ENCODE measurements at places on chromosomes 12 and 14.

DNA sequence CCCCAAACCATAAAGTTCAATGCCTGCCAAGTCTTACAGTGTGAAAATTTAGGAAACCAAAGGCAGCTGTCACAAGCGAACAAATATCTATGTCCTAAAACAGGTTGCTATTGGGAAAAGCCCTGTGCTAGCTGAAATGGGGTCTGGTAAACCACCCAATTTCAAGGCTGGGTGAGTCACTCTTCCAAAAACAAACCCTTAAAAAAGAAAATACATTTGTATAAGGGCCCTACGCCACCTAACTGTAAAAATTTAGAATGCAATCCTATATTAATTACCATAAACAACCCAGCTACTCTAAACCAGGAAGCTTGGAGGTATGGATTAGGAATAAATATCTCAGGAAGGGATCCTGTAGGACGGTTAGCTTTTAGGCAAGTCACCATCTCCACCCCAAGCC lies 32.1 kb downstream of the PRMT8 start:
- no peak for DNase-seq

DNA sequence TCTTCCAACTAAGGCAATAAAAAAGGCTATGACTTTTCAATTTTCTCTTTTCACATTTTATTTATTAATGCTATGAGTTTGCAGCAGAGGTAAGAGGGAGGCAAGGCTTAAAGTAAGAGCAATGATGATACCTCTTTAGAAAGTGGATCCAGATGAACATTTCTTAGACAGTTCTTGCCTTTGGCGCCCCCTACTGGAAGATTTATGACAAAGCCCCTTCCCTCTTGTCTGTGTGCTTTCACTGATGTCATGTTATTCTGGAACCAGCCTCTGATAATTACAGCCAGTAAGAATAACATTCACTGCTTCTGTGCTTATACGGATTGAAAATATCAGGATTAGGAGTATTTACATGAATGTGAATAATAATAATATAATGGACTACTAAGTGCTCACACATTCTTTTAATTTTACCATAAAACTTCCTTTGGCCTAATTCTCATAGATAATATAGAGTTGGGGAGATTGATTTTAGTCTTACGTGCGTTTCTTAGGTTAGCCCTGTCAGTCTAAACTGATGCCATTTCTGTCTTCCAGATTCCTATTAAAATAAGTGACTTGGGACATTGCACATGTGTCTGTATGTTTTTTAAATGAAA lies 1929.9 kb upstream of the SEL1L start:
- no peak for DNase-seq

DNA sequence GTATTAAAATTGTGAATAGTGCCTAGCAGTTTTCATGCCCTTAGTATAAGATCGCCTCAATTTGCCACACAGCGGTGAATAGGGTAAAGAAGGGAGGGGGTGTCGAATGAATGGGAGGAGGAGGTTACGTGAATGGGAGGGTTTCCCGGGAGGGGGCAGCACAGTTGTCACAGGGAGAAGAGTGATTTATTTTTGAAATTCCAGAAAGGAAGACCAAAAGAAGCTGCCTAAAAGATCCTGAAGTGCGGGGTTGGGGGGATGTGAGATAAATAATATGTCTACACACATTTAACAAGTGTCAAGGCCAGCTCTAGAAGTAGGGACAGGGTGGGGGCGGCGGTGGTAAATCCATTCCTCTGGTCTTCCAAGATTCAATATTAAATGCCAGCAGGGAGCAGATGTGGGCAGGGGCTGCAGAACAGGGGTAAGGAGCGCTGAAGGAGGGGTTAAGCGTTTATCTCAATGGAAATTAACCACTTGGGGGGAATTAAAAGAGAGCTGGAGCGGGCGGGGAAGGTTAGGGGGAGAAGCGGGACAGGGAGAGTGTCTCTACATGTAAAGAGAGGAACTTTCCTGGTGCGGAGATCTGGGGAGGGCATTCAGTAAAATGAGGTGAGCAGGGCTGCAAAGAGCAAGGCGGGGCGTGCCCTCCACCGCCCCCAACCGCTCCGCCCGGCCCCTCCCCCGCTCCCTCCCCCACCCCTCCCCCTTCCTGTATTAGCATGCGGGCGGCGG lies 867 bp downstream of the C12orf42 start:
- no peak for DNase-seq

- no peak for DNase-seq
Measured at GRCh38 chr12:124759841-124760503, 103.7 kb downstream of the SCARB1 start.

DNA sequence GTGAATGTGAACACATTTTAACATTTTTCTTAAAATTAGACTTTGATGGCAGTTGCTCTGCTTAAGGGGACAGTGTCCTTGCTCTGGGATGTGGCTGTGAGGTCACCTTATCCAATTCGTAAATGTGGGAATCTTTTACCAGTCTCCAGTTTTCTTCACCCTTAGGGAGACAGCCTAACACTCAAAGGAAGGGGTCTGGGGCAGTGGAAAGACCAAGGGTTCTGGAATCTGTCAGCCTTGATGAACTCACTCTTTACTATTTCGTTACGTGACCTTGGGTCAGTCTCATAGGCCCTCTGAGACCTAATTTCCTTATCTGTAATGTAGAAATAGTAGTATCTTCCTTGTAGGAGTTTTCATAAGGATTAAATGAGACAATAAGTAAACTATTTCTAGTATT lies 245.6 kb upstream of the ATP2B1 start:
- no peak for DNase-seq

- no peak for DNase-seq
Measured at GRCh38 chr14:45140661-45141187, 5.0 kb downstream of the FANCM start.

DNA sequence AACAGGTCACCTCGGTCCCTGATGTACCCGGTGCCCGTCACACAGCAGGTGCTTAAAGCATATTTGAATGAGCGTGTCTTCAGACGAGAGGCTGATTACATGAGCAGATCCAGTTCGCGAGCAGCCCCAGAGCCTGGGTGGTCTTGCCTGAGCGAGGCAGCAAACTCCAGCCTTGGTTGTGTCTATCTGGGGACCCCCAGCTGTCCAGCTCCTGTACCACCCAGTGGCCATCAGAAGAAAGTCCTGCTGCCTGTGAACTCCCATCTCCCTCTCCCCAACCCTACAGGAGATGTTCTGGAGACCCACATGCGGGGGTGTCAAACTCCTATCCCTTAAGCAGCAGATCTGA lies 174.2 kb downstream of the PHETA1 start:
- DNase-seq = no peak

- no peak for DNase-seq
Measured at GRCh38 chr14:48350971-48351370, 675.6 kb upstream of the MDGA2 start.

DNA sequence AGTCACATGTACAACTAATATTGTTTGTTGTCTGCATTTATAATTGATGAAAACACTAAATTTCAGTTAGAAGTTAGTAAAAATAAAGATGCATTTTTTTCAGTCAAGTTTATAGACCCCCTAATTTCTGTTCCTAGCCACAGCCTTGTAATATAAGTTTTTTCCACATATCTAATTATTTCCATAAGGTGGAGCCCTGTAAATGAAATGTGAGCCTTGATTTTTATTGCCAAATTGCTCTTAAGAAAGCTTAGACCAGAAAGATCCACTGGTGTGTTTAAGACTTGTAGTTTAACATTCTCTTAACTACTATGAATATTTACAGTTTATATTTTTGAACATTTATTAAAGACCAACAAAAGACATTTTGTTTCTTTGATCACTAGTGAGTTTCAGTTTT lies 322.1 kb upstream of the RGS6 start:
- DNase-seq = no peak

DNA sequence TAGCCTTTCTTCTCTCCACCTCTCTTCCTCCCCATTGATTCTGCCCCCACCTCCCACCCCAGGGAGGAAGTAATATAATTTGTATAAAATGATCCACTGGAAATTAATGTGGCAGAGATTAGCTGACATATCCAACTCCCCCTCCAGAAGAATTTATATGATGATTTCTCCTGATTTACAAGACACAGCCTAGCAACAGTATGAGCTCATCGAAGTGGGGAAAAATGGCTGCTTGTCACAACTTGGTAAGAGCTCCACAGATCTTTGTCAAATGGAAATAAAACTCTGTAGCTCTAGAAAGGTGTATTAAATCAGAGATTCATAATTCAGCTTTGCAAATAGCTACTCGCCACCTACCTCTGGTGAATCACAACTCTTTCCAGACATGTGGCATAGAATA lies 195.7 kb downstream of the NOVA1 start:
- DNase-seq = no peak

DNA sequence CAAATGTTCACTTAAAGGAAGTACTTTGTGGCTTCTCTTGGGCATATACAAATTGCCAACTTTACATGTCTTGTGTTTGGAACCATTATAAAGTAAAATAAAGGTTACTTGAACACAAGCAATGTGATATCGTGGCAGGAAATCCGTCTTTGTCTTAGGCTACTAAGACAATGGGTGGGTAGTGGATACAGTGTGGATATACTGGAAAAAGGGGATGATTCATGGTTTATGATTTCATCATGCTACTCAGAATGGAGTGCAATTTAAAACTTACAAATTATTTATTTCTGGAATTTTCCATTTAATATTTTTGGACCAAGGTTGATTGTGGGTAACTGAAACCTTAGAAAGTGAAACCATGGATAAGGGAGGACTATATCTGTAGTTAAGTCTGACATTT lies 48.4 kb downstream of the MYRFL start:
- DNase-seq = no peak

GRCh38 chr14:94907626-94908261 lies 137.8 kb upstream of the GSC start:
- DNase-seq = no peak

DNA sequence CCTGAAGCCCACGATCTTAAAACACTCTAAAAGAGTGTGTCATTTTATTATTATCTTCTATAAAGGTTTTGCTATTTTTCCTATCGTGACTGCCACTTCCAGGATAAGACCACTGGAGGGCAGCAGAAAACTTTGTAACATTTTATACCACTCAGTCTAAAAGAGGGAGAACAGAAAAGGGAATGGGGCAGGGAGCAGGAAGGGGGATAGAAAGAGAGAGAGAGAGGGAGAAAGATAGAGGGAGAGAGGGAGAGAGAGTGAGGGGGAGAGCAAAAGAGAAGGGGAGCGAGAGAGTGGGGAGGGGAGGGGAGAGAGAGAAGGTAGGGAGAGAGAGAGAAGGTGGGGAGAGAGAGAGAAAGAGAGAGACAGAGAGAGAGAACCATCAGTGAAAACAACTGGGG lies 2.0 kb upstream of the ART4 start:
- no peak for DNase-seq

DNA sequence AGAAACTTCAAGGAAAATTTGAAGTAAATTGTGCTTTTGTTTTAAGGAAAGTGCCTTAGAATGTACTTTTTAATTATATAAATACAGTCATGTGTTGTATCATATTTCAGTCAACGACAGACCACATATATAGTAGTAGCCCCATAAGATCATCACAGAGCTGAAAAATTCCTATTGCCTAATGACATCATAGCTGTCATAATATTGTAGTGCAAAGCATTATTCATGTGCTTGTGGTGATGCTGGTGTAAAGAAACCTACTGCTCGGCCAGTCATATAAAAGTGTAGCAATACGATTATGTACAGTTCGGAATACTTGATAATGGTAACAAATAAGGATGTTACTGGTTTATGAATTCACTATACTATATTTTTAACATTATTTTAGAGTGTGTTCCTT lies 198.9 kb upstream of the SLC16A7 start:
- DNase-seq = no peak

DNA sequence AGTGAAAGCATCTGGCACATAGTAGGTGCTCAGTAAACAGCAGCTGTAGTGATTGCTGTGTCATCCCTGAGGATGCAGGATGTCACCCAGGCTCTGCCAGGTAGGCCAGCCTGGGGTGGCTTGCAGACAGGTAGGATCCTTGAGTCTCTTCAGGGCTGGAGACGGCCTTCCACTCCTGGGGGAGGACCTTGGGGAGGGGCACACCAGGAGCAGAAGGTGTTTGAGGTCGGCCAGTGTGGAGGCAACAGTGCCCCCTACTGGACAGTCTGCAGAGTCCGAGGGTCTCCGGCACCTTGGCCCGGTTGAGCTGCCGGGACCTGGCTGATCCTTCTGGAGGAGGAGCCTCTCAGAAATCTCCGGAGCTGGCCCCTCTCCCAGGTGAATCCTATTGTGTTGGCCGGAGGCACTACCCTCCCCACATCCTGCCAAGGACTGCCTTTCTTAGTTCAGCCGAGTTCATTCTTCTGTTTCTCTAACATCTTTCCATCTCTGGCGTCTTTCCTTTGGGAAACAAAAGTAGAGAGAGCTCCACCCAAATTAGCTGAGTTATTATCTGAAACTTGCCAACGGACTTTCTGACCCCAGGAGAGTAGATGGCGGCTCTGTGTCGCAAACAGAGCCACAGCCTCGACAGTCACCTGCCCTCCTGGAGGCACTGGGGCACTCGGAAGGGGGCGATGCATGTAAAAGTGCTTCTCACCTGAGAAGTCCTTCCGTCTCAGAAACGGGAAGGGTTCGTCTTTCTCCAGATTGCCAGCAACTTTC lies 41.8 kb upstream of the CLMN start:
- DNase-seq = peak; percentile 50

DNA sequence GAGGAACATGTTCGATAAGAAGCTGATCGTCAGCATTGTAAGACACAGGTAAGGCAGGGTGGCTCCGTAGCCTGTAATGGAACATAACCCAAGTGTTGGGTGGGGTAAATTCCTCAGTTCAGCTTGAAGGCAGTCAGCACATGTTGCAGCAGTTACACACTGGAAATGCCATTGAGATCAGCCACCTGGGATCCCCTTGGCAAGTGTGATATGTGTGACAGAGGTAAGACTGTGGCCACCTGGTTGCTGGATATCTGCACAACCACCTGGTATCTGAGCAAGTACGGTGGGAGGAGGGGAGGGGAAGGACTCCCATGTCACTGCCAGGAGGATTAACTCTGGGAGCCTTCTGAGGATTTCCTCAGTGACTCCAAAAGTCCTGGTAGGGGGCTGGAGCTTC lies 158.0 kb upstream of the CAND1 start:
- no peak for DNase-seq

DNA sequence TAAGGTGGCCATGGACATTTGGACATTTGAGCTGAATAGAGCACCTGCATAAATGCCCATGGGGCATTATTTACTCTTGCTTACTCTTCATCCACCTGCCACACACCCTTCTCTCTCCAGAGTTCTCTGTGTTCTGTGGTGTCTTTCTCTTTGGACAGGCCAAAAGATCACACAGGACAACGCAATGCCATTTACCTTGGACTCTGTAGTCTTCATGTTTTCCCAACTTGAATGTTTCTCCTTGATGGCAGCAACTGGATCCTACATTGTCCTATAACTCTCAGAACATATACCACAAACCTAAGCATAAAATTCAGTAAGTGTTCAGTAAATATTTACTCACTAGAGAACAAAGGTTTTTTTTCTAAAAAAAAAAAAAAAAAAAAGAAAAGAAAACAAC lies 41.7 kb upstream of the PTHLH start:
- DNase-seq = no peak

GRCh38 chr12:6951551-6952120 lies 480 bp downstream of the PTPN6 start:
- DNase-seq = no peak

- DNase-seq = no peak
Measured at GRCh38 chr14:44783901-44784300, 177.8 kb downstream of the KLHL28 start.

- DNase-seq = no peak
Measured at GRCh38 chr14:74543771-74544438, 50.3 kb downstream of the ISCA2 start.

- no peak for DNase-seq
Measured at GRCh38 chr12:116556964-116557698, 2.0 kb upstream of the MAP1LC3B2 start.
